Activated T-cell treated with anti-CD3 and anti-CD28 coated beads, Interleukin-2, amount 50 U/mL, for 72 hours (primary cell): ENCODE measurements at places on chromosomes 5 and 9. TPM values are rescaled to one million over a fixed set of nuclear protein-coding genes. Genes with fewer than 3 reads are reported as not detected.

SPINK1 gene
- total RNA-seq, result not detected

DMRTA1 gene
- not detected for total RNA-seq

PRSS3 gene
- total RNA-seq, result not detected

SIT1 gene
- total RNA-seq, result 61.4 TPM

OBP2B gene
- not detected for total RNA-seq

GRXCR2 gene
- total RNA-seq, result not detected

OLFM1 gene
- 0.70 TPM for total RNA-seq

DNA sequence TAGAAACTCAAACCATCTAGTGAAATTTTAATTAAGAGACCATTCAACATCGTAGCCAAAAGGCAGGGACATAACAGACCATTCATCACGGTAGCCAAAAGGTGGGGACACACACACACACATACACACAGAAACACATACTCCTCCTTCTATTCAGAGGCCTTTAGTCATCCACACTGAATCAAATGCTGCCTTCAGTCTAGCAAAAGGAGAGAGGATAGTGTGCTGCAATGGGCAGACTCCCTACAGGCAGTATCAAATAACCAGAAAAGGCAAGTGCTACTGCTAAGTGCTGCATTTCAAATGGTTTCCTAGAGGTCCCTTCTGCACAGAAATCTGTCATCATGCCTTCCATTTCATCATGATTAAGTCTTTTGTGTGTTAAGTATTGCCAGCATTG is 303.9 kb downstream of the TRIM32 start:
- DNase-seq, result no peak

DNA sequence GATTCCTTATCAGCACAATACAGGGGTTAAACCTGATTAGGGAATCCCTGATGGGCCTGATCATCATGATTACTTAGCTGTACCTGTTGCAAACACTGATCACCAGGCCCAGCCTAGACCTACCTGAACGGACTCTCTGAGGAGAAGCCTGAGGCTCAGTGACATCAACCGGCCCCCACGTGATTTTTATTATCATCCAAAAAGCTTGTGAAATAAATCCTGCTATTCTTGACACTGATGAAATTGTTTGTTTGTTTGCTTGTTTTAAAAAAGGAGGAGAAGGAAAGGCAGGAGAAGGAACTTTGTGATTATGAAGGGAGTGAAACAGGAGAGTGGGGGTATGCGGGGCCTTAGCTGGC is 18.1 kb downstream of the LCP2 start:
- DNase-seq, result no peak

DNA sequence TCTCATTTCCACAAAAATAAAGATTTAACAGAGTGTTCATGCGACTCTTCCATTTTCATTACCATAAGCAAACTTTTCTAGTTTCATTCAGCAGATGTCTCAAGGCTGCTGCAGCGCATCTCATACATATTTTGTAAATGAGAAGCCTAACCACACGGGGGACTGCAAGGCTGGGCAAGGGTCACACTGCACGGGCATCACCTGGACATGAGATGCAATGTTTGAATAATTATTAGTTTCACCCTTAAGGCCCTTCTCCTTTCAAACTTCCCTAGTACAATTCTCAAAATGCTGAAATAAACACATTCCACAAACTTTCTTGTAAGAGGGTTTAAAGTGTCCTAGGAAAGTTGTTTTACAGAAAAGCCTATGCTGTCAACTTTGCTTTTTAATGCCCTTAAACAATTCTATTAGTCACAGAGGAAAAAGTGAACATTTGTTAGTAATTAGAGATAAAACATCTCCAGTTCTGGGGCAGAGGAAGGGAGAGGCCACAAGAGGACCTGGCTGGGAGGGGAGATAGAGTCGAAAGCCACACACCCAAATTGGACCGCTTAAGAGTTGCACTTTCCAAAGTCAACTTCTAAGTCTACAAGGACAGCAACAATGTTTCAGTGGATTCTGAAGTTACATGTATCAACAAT is 1.3 kb downstream of the DENND1A start:
- no peak for DNase-seq

GRCh38 chr5:140321796-140322195 is 18.9 kb upstream of the PFDN1 start:
- no peak for DNase-seq

DNA sequence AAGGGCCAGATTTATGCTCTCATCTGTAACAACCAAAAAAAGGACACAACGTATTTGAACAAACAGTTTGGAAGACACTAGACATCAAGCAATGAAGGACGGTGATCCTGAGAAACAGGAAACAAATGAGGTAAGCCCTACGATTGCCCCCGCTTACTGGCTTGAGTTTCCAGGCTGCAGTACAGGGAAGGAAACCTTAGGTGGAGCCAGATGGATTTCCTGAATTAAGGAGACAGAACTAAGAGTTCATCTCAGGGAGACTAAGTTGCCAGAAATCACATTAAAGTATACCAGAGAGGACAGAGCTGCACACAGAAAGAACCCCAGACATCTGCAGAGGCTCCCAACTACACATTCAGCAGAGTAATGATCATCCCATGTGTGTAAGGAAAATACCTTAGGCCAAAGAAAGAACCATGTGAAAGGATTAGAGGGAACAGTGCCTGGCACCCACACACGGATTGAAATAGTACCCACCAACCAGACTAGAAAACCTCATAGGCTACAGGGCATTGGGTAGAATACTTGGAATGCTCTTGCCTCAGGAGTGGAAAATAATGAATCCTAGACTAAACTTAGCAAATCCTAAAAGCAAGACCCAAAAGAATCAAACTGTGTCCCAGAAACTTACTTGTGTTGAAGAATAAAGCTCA is 99.3 kb upstream of the NIPBL start:
- no peak for DNase-seq

DNA sequence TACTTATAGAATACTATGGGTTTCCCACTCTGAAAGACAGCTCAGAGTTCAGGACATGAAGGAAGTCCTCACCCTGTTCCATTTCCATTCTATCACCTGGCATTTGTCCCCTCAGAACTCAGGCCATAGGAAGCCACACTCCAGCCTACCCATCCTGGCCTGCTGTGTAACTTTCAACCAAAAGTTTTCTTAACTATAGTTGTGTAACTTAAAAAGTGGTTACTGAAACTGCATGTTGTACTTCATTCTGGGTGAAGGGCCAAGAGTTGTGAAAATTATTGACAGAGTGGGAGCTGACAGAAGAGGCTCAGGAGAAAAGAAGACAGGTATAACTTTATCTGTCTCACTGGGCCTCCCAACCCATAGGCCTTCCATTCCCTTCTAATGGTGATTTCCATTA is 212.5 kb downstream of the RAB3C start:
- no peak for DNase-seq

DNA sequence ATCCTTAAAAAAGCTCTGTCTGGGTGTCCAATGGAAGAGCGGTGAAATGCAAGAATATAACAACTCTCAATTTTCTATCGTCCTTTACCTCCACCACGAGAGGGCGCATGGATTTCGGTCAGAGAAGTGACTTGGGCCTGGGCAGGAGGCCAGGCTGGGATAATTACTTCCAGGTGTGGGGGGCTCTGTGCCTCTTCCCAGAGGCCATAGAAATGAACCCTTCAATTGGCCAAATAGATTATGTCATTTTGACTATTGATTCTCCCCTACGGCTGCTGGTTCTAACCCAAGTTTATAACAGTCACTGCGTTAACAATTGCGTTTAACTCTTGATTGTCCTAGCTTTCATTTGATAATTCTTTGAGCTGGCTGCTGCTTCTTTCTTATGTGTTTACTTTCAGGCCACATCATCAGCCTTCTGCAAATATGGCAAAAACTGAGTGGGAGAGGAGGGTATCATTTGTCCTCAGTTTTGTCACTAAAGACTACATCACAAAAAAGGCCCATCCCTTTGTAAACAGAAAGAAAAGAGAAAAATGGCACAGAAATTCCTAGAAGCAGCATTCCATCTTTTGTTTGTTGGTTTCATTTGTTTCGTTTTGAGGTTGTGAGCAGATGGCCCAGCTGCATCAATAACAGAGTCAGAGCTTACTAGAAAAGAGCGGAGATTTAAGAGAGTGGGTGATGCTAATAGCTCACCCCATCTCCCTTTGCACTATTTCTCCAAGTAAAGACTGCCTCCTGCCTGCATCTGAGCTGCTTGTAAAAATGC is 45.4 kb upstream of the ZFR start:
- DNase-seq, result peak; percentile 71

DNA sequence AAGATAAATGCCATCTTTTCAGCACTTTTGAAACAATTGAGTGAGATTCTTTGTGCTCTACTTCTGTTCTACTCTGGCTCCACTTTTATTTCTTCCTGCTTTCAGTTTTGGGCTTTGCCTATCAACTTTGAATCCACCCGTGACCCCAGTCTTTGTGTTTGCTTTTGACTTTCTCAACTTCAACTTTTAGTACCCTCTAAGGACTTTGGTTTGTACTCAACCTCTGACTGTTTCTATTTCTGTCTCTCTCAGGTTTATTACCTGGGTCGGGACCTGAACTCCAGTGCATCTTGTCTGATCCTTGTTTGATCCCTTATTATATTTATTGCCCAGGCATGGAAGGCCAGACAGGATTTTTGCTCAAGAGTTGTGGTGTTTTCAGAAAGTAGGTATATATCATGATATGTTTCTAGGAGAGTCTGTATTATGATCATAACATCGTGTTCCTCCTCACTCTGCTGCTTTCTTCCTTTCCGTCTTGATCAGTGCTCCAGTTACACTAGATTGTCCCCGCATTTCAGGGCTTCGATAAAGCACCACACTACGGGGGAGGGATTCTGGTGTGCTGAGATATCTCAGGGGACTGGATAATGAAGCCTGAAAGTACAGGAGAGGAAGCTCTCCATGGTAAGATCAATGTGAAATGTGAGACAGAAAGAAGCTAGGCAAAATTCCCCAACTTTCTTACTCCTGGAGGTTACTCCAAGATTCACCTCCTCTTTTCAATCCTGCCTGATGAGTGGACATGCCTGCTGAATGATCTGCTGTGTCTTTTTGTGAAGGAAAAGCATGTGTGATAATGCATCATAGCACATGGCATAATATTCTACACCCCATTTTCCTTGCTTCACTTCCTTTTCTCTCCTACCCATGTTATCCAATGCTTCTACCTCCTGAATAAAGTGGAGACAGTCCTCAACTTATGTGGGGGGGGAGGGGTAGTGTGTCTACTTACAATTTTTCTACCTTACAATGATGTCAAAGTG is 155.5 kb upstream of the GRIN3A start:
- no peak for DNase-seq

DNA sequence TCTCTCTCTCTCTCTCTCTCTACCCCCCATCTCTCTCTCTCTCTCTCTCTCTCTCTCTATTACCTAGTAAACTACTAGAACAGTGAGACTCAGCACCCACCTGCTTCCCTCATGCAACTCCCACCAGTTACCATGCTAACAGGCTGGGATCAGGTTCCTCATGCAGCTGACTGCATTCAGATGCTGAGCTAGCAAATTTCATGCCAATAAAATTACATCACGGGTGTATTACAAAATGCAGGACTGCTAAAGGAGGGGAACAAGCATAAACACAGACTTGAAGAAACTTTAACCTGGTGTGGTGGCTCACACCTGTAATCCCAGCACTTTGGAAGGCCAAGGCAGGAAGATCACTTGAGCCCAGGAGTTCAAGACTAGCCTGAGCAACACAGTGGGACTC is 76.0 kb downstream of the CEMIP2 start:
- DNase-seq, result no peak

DNA sequence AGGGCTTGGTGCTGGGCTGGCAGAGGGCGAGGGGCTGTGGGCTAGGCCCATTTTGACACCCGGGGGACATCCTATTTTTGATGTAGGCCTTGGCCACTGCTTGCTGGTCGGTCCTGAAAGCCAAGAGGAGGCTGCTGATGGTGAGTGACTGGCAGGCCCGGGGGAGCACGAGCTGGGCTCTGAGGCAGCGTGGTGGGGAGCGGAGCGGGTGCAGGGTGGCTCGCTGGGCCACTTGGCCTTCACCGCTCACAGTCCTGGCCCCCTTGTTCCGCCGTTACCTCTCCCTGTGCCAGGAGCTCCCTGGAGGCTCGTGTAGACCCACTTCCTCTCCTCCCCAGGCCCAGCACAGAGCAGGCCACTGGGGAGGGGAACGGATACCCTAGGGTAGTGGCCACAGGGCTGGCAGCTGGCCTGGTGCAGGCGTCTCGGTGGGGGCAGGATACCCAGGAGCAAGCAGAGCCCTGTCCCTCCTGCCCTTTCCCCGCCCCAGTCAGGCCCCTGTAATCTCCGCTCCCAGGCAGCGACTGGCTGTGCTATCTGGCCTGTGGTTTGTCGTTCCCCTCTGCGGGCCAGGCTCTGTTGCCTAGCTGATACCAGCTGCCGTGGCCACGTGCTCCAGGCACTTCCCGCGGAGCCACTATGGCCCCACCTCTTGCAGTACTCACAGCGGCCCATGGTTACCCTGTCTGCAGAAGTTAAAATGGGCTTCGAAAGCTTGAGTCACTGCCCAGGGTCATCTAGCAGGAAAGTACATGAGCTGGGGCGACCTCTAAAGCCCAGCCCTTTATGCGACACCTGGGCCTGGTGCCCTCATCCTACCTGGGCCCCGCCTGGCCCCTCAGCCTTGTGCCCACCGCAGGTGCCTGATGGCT is 11.7 kb upstream of the DOLPP1 start:
- peak; percentile 56 for DNase-seq

DNA sequence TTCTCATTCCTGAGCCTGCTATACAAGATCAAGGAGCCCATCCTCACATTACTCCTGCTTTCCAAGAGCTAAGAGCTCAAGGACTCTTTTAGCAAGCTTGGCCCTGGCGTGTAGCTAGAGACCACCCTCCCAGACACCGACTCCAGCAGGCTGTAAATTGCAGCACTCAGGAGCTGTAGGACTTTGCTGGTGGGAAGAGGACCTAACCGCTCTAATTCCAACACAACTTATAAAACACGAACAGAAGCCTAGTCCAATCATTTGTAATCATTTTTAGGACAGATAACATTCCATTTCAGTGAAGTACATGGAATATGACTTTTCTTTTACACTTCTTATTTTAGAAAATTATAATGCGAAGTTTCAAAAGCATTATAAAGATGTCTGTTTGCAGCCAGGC is 219.9 kb downstream of the NXNL2 start:
- no peak for DNase-seq

DNA sequence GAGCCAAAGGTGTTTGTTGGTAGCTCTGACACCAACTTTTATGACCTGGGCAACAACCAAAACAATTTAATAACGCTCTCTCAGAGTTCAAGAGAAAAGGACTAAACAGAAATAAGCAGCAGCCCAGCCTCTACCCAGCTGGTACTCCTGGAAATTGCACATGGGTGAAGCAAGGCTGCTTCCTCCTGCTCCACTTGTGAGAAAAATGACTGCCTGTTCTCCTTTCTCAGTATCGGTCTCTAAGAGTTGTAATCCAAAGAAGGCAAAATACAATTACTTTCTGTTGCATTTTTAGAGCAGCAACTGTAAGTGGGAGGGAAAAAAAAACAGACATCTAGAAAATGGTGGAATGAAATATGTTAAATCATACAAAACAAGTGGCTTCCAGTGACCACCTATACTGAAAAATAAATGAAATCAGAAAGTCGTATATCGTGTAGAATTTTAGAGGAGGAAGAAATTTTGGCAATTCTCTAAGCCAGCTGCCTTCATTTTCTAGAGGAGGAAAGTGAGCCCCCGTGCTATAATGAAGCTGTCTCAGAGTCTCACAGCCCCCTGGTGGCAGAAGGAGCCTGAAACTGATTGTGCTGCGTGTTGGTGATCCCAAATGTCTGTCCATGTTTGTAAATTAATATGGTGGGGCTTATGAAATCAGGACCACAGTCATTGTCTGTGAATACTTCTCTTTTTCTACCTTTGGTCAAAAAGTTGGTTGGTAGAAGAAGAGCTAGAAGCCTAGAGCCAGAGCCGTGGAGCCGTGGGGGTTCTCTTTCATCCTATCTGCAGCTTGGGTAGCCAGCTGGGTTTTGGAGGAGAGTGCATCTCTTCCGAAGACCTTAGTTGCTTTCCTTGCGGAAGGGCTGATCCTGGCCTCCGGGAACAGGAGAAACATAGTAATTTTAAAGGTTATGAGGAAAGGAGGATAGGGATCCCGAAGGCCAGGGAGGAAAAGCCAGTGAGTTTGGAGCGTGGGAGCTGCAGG is 139.9 kb downstream of the PIP5K1B start:
- peak; percentile 27 for DNase-seq
